PC-3 (cell line): ENCODE measurements at places on chromosomes 16 and 17.
A peak's percentile ranks its signal among the peaks of the same experiment; 100 is the strongest.

DNA sequence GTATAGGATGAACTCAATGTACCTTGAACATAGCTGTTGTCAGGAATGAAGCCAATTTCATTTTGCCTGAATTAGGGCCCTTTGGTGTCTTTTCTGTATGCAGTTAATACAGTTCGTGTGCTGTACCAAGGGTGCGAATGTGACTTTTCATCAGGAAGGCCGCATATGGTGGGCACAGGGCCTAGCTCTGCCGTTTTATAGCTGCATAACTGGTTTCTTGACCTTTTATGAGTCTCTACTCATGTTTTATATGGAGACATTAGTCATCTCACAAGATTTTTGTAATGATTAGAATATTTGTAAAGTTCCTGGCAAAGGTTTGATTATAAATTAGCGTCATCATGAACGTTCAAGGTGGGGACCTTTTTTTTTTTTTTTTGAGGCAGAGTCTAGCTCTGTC lies 511.6 kb downstream of the MAF start:
- DNase-seq, result peak; percentile 13

DNA sequence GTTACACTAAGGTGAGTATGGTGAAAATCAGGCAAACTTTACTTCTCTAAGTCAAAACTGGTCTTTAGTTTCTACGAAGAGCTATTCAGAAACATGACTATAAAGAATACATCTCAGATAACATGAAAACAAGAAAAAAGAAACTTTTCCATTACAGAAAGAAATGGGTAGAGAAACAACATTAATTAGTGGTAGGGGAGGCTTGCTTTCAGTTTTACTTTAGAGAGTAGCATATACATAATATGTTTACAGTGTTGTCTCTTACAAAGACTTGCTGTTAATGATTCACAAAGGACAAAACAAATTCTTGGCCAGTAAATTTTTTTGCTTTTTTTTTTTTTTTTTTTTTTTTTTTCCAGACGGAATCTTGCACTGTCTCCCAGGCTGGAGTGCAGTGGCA lies 34.2 kb downstream of the CRLF3 start:
- no peak for DNase-seq

DNA sequence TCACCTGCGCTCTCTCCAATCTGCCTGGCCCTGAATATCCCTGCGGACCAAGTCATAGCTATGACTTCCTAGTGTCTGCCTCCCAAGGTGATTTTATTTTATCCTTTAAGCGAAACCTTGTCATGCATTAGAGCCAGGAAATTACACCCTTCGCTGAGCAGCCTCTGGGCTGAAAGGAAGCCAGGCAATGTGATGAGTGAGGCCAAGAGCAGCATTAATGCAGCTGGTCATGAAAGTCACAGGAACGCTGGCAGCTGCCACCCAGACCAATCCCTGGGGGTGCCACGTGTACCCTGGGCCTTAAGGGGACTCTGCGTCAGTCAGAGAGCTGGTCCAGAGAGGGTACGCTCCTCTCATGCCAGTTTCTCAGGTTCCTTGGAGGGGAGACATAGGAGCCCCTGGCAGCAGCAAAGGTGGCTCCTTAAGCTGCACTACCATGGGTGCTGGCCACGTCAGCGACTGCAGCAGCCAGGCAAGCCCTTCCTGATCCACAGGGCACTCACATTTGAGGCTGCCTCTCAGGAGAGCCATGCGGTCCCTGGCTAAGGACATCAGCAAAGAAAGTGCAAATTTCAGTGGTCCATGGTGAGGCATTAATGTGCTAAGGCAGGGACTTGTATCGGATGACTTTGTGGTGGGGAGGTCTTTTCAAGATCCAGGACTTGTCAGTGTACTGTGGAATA lies 42.7 kb upstream of the WSCD1 start:
- DNase-seq, result no peak

- no peak for DNase-seq
Observed at GRCh38 chr16:54649876-54650275, 280.8 kb upstream of the IRX5 start.

DNA sequence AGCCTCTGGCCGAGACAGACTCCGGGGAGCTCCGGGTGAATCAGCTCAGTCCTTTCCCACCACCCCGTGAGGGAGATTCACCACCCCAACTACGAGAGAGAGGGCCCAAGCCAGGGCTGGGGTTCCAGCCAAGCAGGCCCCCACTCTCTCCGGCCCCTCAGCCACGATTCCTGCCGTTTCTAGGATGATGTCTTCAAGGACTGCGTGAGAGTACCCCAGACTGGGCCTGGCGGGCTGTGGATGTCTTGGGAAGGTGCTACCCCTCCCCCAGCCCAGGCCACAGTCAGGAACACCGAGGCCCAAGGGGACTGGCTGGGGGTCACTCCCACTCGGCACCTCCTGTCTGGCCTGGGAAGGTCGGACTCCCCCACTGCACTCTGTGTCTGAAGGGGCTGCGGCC lies 21.6 kb upstream of the PABPN1L start:
- no peak for DNase-seq

DNA sequence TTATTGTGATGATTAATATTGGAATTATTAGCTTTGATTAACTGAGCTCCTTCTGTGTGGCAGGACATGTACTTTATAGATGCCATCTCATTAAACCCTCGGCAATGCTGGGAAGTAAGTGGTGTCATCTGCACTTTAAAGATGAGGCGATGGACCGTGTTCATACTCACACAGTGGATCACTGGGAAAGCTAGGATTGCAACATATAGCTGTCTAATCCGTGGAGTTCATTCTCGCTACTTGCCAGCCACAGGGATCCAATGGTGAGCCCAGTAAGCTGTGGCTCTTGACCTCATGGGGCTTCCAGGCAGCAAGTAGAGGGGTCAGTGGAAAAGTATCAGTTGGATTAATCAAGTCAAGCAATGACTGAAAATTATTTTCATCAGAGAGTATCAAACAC lies 587.9 kb downstream of the CDH13 start:
- no peak for DNase-seq

DNA sequence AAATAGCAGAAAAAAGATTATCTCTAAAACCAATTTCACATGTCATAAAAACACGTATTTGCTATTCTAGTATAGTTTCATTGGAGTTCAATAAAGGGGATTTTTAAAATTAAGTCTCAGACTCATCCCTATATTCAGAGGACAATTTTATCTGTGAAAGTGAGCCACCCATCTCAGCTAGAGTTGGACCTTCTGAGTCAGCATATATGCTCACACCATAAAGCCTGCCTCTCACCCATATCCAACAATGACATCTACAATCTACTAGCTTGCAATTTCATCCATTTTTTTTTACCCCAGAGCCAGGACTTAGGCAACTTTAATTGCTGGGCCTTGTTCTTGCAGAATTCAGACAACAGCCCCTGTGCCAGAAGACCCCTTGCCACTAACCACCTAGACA lies 165.3 kb upstream of the DYNLRB2 start:
- no peak for DNase-seq

DNA sequence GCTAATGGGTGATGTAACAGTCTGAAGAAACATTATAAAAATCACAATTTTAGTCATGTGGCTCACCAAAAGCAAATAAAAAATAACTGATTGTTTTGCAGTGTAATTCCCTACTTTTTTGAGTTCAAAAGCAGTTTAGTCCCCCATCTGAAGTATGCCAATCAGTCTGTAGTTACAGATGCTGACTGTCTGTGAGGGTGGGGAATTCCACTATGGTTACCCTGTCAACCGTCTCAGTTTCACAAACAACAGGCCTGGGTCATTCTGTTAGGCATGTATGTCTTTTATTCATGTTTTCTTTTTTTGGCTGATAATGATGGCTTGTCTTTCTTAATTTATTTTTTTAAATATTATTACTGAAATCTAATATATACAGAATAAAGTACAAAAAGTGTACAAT lies 69.3 kb downstream of the STXBP4 start:
- DNase-seq, result no peak

DNA sequence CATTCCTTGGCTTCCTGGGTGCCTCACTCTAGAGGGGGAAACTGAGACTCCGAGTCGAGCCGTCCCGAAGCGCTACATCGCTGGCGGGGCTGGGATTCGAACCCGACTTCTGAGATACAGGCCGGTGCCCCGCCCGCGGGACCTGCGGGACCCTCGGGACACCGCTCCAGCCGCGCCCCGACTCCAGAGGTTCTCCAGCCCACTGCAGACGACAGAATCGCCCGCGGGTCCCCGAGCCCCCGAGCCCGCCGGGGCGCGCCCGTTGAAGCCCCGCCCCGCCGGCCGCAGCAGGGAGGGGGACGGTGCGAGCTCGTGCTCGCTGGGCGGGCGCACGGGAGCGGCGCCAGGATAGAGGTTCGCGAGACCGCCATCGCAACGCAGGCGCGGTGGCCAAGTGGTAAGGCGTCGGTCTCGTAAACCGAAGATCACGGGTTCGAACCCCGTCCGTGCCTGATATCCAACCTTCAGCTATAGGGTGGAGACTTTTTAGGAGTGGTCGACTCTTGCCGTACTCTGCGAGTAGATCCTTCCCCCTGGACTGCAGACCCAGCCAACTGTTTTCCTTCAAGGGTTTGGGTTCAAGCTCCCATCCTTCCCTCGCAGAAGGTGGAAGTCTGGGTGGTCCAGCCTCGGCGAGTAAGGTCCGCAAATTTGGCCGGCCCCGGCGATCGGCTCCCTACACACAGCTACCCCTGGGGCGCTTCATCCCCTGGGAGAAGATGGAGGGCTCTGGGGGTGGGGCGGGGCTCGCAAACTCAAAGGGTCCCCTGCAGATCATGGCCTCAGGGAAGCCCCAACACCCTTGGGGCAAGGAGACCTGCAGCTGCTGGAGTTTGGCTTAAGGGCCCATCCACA lies 214.6 kb downstream of the MRTFB start:
- DNase-seq, result peak; percentile 90

DNA sequence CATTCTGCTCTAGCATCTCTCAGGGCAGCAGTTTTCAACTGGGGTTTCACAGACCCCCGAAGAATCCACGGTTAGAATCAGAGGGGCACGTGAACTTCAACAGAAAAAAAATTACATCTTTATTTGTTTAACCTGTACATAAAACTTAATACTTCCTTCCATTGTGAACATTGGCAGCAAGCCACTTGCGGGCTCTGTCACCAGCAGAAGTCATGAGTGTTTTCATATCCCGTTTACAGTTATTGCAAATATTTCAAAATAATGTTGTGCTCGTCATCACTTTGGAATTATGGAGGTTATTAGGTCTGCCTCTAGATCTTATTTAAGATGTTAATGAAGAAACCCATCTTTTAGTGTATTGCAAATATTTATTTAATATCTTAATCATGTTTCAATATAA lies 109.8 kb downstream of the SDR42E1 start:
- peak; percentile 85 for DNase-seq

DNA sequence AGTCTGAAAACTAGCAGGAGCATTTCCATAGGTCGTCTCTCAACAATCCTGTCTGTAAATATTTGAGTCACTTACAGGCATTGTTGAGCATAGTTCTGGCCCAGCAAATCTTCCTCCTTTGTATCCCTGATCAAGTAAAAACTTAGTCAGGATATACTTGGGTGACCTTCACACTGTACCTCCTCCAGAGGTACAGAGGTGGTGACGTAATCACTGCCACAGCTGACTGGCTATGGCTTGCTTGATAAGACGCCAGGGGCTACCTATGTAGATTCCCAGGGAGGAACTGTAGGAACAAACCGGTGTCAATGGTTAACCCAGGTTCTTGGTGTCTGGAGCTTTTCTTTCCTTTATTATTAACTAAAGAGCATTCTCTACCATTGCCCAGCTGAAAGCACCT lies at the start of gene KCNJ16:
Gene KCNJ16 (plus strand): TSS at position 270 of the 400 bp plus-strand sequence. CDS start 56,863 bp downstream, outside the sequence.
- DNase-seq, result no peak

DNA sequence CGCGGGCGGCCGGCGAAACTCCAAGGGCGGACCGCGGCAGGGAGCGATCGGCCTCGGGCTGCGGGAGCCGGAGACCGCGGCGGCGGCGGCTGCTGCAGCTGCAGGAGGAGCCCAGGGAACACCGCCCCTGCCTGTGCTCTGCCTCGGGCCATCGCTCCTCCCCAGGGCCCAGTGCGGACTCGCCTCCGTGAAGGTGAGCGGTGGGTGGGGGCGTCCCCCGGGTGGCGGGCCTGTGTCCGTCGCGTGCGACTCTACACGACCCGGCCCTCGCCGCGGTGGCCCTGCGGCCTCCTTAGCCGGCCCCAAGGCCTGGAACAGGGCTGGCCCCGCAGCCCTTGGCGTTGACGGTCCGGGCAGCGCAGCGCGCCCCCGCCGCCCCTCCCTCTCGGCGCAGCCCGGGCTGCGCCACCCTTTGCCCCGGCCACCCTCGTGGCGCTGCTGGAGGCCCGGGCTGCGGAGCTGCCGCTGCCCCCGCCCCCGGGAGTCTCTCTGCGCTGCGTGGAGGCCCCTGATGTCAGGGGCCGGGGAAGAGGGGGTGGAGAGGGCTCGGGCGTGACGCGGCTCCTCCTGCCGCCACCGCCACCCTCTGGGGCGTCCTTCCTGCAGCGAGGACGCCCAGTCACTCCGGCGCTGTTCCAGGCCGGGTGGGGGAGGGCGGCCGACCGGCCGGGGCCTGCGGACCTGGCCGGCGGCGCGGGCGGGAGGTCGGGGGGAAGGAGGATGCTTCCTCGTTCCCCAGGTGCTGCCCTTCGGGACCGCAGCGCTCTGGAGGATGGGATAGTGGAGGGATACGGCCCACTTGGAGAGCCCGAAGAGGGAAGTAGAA lies 485 bp downstream of the DYNLL2 start:
- DNase-seq, result peak; percentile 55

DNA sequence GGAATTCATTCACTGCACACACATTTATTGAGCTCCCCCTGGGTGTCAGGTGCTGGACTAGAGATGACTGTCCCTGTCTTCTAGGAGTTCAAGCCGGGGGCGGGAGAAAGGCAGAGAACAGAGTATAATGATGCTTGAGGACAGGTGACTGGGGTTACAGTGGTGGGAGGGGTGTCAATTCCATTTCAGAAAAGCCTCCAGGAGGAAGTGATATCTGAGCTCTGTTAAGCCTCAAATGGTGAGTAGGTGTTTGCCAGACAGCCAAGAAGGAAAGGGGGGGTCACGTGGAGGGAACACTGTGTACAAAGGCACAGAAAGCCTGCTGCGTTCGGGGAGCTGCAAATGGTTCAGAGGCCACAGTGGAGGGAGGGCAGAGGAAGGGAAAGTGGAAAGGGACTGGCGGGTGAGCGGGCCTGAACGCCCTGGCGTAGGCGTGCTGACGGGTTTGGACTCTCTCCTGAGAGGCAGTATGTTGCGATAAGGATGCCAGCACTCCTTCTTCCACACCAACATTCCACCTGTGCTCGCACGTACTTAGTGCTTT lies 9.7 kb upstream of the NXPH3 start:
- DNase-seq, result peak; percentile 46

DNA sequence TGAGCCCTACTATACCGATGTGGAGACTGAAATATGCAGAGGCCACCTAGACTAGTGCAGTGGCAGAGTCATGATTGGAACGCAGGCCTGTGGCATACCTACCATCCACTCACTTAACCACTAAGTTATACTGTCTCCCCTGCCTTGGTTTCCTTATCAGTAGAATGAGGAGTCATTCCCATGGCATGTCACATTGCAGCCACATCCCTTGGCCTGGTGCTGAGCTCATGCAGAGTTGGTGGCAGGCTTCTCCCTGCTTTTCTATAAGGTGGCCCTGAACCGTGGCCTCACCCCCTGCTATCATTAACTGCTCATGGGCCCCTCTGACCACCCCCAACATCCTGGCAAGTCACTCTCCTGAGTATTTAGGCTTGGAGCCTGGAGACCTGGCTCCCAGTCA lies 212.5 kb downstream of the KATNIP start:
- DNase-seq, result peak; percentile 5

GRCh38 chr17:55688057-55688456 lies 34.6 kb downstream of the TMEM100 start:
- DNase-seq, result no peak
